Activated CD4-positive, alpha-beta T cell treated with anti-CD3 and anti-CD28 coated beads, Interleukin-2, amount 10 ng/mL, durations not matched to agents 7 days and 5 days (primary cell): ENCODE measurements at places on chromosomes 2 and 18.

- no peaks in the 10 kb centered on the region for H3K4me1 ChIP-seq
- H3K4me3 ChIP-seq = no peak overlapping the region
- DNase-seq = no peak
- H3K27me3 ChIP-seq = peaks cover 2% of the 10 kb centered on the region
- H3K27ac ChIP-seq = no peak overlapping the region
These were observed 481.7 kb downstream of the TGIF1 start for GRCh38 chr18:3931542-3932112.

DNA sequence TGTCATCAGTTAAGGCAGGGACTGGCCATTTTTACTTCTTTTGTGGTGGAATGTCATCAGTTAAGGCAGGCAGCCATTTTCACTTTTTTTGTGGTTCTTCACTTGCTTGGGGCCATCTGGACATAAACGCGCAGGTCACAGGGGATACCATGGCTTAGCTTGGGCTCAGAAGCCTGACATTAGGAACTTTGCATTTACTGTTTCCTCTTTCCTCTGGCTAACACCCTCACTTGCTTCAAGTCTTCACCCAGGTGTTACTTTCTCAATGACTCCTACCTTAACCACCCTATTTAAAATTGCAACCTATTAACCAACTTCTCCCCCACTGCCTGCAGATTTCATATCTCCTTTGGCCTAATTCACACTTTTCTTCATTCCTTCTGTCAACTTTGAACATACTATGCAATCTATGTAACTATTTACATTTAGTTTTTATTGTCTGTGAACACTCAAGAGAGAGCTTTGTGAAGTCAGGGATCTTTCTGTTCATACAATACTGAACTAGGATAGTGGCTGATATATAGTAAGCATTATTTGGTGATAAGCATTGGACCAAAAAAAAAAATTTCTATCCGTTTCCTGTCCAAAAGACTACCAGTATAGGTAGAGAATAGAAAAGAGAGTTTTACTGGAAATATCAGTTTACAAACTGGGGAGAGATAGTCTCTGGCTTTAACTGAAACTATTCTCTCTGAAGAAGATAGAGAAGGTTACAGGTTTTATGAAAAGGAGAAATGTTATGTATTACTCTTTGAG, 600.1 kb upstream of the ZNF804A start:
- H3K4me1 ChIP-seq = no peaks in the 10 kb centered on the region
- no peak overlapping the region for H3K4me3 ChIP-seq
- no peak for DNase-seq
- no peaks in the 10 kb centered on the region for H3K36me3 ChIP-seq
- no peak overlapping the region for H3K27ac ChIP-seq

GRCh38 chr2:141331127-141331526, 799.7 kb downstream of the LRP1B start:
- H3K4me1 ChIP-seq = no peaks in the 10 kb centered on the region
- no peak for DNase-seq
- H3K4me3 ChIP-seq = no peak overlapping the region
- no peak overlapping the region for H3K27ac ChIP-seq

DNA sequence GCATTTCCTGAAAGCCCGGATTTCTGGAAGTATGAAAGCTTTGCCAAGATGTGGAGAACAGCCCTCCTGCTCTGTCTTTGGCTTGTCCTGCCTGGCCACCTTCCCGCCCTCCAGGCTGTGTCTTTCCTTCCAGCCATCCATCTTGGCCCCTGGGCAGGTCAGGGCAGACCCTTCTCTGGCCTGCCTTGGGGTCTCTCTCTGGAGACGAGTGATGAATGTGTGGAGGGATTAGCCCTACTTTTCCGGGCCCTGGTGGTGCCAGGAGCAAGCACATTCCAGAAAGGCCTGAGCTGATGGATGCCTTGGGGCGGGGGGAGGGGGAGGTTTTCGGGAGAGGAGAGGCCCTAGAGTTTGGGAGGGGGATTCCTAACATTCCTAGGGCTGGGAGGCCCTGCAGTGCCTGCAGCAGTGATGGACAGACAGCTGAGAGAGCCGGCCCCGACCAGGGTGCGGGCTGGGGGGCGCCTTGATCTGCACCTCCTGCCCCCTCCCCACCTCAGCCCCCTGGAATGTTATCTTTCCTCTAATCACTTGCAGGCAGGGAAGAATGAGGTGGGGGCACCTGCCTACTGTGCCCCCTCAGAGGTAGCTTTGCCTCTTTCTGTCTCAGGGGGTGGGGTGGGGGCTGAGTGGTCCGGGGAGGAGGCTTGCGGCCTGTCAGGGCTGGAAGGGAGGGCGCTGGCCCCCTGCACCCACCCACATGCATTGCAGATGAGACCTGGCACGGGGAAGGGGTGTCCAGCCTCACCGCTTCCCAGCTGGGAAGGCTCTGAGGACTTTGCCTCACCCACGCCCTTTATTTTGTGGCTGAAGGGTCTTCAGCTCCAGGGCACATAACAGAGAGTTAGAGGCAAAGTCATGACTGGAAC, 156.2 kb downstream of the DDX1 start:
- DNase-seq = no peak
- no peak overlapping the region for H3K27ac ChIP-seq
- H3K36me3 ChIP-seq = no peaks in the 10 kb centered on the region
- H3K4me1 ChIP-seq = no peaks in the 10 kb centered on the region

GRCh38 chr18:37124516-37124915, 295.6 kb downstream of the KIAA1328 start:
- DNase-seq = no peak
- no peaks in the 10 kb centered on the region for H3K36me3 ChIP-seq
- no peaks in the 10 kb centered on the region for H3K4me1 ChIP-seq
- no peaks in the 10 kb centered on the region for H3K27me3 ChIP-seq
- no peak overlapping the region for H3K4me3 ChIP-seq

- no peaks in the 10 kb centered on the region for H3K27me3 ChIP-seq
- H3K36me3 ChIP-seq = no peaks in the 10 kb centered on the region
- no peak overlapping the region for H3K27ac ChIP-seq
- no peaks in the 10 kb centered on the region for H3K4me1 ChIP-seq
- H3K4me3 ChIP-seq = no peak overlapping the region
These were observed 115.1 kb upstream of the REG3G start for GRCh38 chr2:78910376-78910775.

DNA sequence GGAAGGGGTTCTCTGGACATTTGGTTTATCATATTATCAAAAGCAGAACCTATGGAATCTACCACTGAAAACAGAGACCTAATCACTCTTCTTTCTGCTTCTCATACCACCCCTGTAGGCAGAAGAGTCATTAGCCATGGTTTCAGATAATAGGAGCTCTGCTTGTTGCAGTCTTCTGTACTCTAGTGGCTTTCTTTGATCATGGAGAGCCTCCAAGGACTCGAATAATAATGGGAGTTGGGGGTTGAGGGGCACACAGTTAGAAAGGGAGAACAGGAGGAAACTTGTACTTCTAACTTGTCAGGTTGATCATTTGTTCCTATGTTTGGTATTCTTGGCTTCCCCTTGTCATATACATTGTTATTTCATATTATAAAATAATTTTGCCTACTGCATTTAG, 52.3 kb upstream of the VWC2L start:
- no peaks in the 10 kb centered on the region for H3K27me3 ChIP-seq
- H3K27ac ChIP-seq = no peak overlapping the region
- no peak for DNase-seq
- H3K4me3 ChIP-seq = no peak overlapping the region
- no peaks in the 10 kb centered on the region for H3K4me1 ChIP-seq

DNA sequence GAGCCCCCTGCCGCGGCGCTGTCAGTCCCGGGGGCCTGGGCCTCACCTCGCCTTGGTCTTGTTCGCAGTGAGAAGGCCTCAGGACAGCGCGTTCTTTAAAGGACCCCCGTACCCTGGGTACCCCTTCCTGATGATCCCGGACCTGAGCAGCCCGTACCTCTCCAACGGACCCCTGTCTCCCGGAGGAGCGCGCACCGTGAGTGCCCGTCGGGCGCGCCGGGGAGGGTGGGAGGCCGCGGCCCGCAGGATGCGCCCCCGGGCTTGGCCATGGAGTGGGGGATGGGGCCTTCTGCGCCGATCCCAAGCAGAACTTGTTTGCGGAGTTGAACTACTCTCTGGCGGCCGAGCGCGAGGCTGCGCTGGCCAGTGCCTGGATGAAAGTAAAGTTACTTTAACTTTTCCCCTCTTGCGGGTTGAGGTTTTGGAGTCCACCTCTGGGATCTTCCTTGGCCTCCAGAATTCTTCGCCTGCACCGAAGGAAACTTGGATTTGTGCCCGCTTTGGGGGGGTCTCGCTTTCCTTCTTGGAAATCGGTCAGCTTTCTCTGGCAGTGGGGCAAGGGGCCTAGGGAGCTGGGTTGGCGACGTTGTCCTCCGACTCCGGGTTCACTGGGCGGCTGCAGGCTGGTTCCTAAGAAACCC, 1.2 kb downstream of the TCF7L1 start:
- H3K4me3 ChIP-seq = peak overlapping the region; percentile 43
- peaks cover 74% of the 10 kb centered on the region for H3K27me3 ChIP-seq
- peaks cover 8% of the 10 kb centered on the region for H3K4me1 ChIP-seq
- no peaks in the 10 kb centered on the region for H3K36me3 ChIP-seq
- no peak for DNase-seq

GRCh38 chr2:214989187-214989586, 149.2 kb downstream of the ABCA12 start:
- DNase-seq = no peak
- no peaks in the 10 kb centered on the region for H3K4me1 ChIP-seq
- no peak overlapping the region for H3K4me3 ChIP-seq
- H3K27ac ChIP-seq = no peak overlapping the region
- H3K36me3 ChIP-seq = no peaks in the 10 kb centered on the region

- H3K36me3 ChIP-seq = no peaks in the 10 kb centered on the region
- H3K4me1 ChIP-seq = no peaks in the 10 kb centered on the region
- no peak overlapping the region for H3K4me3 ChIP-seq
These were observed 28.0 kb downstream of the LHCGR start for GRCh38 chr2:48727560-48727959.

DNA sequence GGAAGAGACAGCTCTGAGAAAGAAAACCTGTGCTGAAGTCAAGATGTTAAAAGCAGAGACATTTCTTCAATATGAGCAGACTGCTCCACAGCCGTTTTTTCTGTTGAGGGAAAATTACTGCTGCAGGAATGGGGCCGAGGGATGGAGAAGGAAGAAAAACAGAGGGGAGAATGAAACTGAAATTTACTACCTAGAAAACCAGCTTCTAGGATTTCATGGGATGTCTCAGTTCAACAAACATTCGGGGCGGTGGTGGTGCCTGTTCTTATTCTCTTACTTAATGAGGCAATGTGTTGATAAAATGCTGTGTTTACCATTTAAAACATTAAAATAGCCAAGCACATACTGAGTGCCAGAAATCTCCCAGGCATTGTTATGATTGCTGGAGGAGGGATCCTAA, 557.1 kb upstream of the MEX3C start:
- no peak overlapping the region for H3K27ac ChIP-seq
- no peaks in the 10 kb centered on the region for H3K36me3 ChIP-seq
- H3K27me3 ChIP-seq = no peaks in the 10 kb centered on the region
- H3K4me3 ChIP-seq = no peak overlapping the region

DNA sequence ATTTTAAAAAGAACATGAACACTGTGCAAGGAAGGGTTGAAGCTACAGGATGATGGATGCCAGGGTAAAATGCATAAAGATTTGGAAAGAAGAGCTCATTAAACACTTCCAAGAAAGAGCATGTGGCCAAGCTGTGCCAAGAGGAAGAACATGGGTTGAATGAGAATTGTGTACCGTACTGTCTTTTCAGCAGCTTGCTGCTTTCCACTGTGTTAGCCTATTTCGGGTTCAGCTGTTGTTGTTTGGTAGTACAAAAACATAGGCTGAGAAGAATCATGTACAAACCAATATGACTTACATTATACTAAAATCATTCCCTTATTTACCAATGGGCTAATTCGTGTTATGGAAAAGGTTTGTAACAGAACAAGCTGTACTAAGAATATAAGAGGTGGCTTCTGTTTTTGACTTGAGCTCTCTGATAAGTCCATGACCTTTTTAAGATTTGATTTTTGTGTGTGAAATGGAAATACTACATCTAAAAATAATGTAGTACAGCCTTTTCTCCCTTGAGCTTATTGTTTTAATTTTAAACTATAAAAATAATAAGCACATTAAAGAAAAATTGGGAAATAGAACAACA, 188.3 kb upstream of the STON1 start:
- no peak for DNase-seq
- H3K27me3 ChIP-seq = no peaks in the 10 kb centered on the region
- H3K36me3 ChIP-seq = peaks cover 35% of the 10 kb centered on the region
- H3K4me1 ChIP-seq = peaks cover 49% of the 10 kb centered on the region
- no peak overlapping the region for H3K27ac ChIP-seq
- no peak overlapping the region for H3K4me3 ChIP-seq

- no peaks in the 10 kb centered on the region for H3K4me1 ChIP-seq
- DNase-seq = no peak
- H3K27me3 ChIP-seq = peaks cover 4% of the 10 kb centered on the region
- no peak overlapping the region for H3K27ac ChIP-seq
These were observed 12.7 kb upstream of the DES start for GRCh38 chr2:219405451-219405850.

GRCh38 chr2:238771218-238771617, 76.7 kb upstream of the TWIST2 start:
- no peak overlapping the region for H3K27ac ChIP-seq
- peaks cover 18% of the 10 kb centered on the region for H3K27me3 ChIP-seq
- H3K4me1 ChIP-seq = no peaks in the 10 kb centered on the region

GRCh38 chr18:7068871-7069590, 48.6 kb downstream of the LAMA1 start:
- no peaks in the 10 kb centered on the region for H3K4me1 ChIP-seq
- H3K27me3 ChIP-seq = no peaks in the 10 kb centered on the region
- no peak overlapping the region for H3K4me3 ChIP-seq
- no peak for DNase-seq
- H3K27ac ChIP-seq = no peak overlapping the region
- no peaks in the 10 kb centered on the region for H3K36me3 ChIP-seq

GRCh38 chr2:23622466-23622865, 237.5 kb downstream of the KLHL29 start:
- H3K4me3 ChIP-seq = no peak overlapping the region
- H3K27me3 ChIP-seq = no peaks in the 10 kb centered on the region
- H3K36me3 ChIP-seq = peaks cover 3% of the 10 kb centered on the region
- H3K4me1 ChIP-seq = no peaks in the 10 kb centered on the region
- no peak overlapping the region for H3K27ac ChIP-seq

DNA sequence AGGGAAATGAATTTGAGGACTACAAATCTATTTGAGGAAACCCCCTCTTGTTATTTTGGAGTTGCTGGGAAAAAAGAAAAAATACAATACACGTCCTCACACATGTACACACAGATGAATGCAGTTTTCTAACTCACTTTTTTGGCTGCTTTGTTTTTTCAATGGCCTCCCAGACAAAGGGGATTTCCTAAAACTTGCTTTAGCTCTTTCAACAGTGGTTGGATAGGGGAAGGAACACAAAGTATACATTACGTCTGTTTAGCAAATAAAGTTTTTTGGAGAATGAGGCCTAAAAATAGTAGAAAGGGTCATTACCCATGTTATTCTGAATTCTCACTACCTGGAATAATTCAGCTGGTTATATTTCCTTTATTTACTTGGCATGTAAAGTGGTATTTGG, 125.3 kb upstream of the ITGB6 start:
- peaks cover 17% of the 10 kb centered on the region for H3K36me3 ChIP-seq
- DNase-seq = no peak

- H3K4me1 ChIP-seq = peaks cover 8% of the 10 kb centered on the region
- H3K36me3 ChIP-seq = peaks cover 27% of the 10 kb centered on the region
- no peak for DNase-seq
- H3K27ac ChIP-seq = no peak overlapping the region
- H3K27me3 ChIP-seq = no peaks in the 10 kb centered on the region
These were observed 38.0 kb downstream of the RHBDD1 start for GRCh38 chr2:226873826-226874225.

- no peak for DNase-seq
- no peak overlapping the region for H3K27ac ChIP-seq
- H3K36me3 ChIP-seq = no peaks in the 10 kb centered on the region
- H3K27me3 ChIP-seq = peaks cover 2% of the 10 kb centered on the region
- H3K4me3 ChIP-seq = no peak overlapping the region
These were observed 30.4 kb upstream of the ALLC start for GRCh38 chr2:3627500-3628100.
